Stimulated activated CD4-positive, alpha-beta T cell treated with anti-CD3 and anti-CD28 coated beads, TNF-alpha, amount 100 ng/mL, for 1 hour (primary cell): ENCODE measurements at places on chromosomes 4 and X.

DNA sequence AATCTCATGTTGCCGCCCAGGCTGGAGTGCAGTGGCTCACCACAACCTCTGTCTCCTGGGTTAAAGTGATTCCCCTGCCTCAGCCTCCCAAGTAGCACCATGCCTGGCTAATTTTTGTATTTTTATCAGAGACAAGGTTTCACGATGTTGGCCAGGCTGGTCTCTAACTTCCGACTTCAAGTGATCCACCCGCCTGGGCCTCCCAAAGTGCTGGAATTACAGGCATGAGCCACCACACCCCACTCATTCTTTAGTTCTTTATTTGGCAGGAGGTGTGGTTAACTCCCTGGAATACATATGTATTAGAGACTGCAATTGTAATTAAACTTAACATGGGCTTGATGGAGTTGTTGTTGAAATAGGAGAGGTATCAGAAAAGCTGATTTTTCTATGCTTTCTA is 1396.9 kb upstream of the IGFBP7 start:
- DNase-seq, result no peak

- DNase-seq, result no peak
Measured at GRCh38 chr4:181858741-181859140, 384.5 kb upstream of the TENM3 start.

- no peak for DNase-seq
Measured at GRCh38 chrX:104482757-104483156, 83.2 kb upstream of the IL1RAPL2 start.

GRCh38 chrX:123803331-123803983 is 56.4 kb upstream of the XIAP start:
- DNase-seq, result no peak

DNA sequence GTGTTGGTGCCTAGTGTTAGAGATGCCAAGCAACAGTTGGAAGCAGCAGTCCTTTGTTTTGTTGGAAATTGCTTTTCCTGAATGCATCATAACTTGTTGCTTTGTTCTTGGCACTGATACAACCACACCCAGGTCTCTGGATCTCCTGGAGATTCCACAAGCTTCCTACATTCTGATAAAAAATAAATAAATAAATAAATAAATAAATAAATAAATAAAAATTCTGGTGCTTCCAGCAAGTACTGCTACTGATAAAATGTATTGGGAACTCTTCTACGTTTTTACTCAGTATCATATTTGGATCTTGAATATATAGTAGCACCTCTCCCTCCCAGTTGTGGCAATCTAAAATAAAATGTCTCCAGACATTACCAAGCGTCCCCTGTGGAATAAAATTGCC is 62.7 kb upstream of the GRID2 start:
- DNase-seq, result no peak

DNA sequence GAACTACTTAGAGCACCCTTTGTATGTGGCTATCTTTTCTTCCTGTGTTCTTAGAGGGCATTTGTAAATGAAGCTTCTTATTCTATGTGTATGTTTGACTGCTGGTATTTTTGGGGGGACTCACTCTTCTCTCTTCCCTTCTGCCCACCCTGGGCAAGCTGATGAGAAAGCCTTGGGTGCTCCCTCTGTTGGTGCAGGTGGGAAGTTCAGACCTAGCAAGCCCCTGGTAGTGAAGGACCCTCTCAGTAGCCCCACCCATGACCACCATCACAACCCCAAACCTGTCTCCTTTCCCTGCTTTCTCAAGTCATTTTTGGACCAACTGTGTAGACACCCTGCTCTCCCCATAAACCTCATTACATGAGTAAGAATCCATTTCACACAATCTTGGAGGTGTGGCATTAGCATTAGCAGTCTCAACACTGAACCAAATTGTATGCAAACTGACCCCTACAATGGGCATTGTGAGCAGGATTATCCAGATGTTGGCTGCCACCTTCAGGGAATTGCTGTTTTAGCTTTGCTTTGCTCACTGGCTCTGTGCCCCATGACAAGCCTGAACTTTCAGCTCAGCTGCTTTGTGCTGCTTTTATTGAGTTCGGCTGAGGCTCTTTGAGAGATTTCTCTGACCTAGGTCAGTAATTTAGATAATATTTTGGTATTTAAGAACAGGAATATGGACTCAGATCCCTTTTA is 27.9 kb downstream of the TRIM61 start:
- DNase-seq, result no peak

DNA sequence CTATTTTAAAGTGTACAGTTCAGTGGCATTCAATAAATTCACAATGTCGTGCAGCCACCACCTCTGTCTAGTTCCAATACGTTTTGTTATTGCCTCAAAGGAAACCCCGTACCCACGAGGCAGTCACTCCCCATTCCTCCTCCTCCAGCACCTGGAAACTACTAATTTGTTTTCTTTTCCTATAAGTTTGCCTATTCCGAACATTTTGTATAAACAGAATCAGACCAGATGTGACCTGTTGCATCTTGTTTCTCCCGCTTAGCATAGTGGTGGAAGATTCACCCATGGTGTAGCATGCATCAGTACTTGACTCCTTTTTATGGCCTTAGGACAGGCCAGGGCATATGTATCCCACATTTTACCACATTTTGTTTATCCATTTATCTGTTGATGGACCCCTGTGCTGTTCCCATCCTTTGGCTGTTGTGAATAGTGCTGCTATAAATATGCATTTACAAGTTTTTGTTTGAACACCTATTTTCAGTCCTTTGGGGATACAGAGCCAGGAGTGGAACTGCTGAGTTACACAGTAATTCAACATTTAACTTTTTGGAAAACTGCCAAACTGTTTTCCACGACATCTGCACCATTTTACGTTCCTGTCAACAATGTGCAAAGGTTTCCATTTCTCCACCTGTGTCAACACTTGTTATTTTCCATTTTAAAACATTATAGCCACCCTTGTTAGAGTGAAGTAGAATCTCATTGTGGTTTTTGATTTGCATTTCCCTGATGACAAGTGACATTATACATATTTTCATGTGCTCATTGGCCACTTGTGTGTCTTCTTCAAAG is 57.8 kb upstream of the STX18 start:
- DNase-seq, result no peak

- DNase-seq, result no peak
Measured at GRCh38 chr4:31649878-31650277, 929.7 kb downstream of the PCDH7 start.

GRCh38 chrX:132266583-132267355 is 47.5 kb upstream of the RAP2C start:
- DNase-seq, result no peak

DNA sequence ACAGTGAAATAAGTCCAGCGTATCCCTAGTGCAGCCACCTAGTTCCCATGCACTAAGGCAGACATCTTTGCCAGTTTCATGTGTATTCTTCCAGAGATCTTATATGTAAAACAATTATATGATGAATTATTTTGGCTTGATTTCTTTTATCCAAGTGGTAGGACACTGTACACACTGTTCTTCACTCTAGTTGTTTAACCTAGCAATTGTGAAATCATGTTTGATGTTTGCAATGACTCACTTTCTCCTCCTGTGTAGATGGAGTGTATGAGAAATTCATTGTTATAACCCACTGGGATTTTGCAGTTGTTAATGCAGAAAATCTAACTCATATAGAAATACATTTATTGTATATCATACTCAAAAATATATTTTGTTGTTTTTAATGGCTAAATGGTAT is 17.5 kb upstream of the TBC1D1 start:
- DNase-seq, result no peak

DNA sequence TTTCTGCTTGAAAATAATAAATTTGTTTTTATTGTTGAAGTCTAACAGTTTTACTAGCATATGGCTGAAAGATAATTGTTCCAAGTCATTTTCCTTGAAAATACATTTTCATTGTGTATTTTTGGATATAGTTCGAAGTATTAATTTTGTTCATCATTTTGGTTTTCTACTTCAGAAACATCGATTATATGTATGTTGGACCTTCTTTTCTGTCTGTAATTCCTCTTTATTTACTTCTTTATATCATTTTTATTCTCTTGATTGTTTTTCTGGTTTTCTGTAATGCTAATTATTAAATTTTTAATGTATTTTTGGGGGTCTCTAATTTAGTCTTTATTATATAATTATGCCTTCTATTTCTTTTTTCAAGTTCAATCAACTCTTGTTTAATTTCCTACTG is 407.1 kb upstream of the FRG1 start:
- DNase-seq, result no peak

GRCh38 chr4:76987685-76988084 is 38.1 kb downstream of the SEPTIN11 start:
- no peak for DNase-seq

DNA sequence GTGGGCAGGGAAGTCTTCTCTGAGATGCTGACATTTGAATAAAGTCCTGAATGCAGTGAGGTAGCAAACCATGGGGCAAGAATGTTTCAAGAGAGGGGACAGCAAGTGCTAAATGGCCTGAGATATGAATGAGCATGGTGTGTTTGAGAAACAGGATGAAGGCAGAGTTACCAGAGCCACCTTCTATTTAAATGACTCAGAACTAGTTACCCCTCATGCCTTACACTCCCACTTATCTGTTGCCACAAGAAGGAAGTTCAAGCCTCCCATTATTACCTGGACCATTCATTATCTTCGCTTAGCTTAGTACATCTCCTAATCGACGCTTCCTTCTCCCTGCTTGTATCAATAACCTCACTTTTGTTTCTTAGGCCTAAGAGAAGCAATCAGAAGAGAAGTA is 67.7 kb upstream of the STARD8 start:
- DNase-seq, result no peak

GRCh38 chr4:143397335-143397734 is 60.7 kb downstream of the GAB1 start:
- DNase-seq, result no peak

- DNase-seq, result no peak
Measured at GRCh38 chr4:121411151-121411744, 30.4 kb upstream of the QRFPR start.

- DNase-seq, result no peak
Measured at GRCh38 chr4:84672177-84672576, 89.2 kb downstream of the CDS1 start.

DNA sequence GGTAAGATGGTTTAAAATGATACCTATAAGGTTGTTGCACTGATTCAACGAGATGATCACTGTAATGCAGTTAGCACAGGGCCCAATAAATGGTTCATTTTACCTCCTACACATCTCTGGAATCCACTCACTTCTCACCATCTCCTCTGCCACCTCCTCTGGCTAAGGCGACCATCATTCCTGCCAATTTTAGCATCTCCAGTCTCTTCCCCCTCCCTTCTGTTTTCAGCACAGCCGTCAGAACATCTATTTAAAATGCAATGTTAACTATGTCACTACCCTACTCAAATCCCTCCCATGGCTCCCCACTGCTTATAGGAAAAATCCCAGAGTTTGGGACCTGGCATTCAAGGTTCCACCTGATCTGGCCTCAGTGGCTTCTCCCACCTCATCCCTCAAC is 3.5 kb upstream of the SYP start:
- DNase-seq, result no peak

- DNase-seq, result no peak
Measured at GRCh38 chr4:180695851-180696250, 1547.4 kb upstream of the TENM3 start.

DNA sequence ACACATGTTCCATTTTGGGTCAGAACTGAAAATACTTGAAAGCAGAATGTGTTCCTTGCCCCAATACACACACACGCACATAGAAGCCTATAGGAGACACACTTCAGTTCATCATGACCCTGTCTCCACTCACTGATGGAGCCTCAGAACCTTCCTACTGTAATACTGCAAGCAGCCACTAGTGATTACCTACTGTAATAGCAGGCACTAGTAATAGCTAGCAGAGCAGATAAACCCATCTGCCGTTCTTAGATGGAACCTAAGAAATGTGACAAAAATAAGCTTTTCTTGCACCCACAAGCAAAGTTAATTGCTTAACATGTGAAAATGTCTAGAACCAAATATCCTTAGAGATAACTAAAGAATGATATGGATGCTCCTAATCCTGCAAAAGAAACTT is 13.6 kb downstream of the AMTN start:
- no peak for DNase-seq

DNA sequence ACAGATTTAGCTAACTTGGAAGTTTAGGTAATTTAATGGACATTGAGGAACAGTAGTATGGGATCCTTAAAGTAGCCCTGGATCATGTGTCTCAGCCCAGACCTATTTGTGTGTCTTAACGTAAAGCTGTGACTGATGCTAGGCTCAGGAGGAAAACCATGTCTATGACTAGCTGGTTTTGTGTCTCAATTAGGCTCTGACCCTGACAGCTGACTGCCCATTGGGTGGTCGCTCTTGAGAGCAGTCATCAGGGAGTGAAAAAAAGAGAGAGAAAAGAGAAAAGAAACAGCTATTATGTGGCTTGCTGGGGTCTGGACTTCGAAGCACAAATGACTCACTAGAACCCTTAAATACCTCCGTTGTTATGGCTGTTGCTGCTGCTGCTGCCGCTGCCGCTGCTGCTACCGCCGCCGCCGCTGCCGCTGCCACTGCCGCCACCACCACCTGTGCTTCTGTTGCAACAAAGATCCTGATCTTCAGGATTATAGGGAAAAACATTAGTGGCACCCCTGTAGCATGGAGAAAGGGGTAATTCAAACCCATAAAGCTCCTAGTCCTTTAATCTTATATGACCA is 70.7 kb downstream of the GSPT2 start:
- DNase-seq, result no peak

DNA sequence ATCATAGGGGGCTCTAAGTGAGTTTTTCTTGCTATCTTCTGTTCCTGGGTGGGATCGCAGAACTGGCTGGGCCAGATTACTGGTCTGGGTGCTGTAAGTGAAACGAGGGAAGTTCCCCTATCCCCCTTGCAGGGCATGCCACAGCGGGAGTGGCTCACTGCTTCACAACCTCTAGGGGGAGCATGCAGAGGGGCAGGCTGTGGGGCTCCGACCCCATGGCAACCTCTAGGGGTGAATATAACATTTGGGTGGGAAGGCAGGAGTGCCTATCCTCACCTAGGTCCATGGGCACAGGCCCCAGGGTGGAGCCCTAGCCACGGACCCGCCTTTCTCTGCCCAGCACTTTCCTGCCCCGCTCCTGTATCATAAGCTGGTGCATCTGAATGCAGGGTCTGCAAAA is 1.7 kb upstream of the RRAGB start:
- no peak for DNase-seq

DNA sequence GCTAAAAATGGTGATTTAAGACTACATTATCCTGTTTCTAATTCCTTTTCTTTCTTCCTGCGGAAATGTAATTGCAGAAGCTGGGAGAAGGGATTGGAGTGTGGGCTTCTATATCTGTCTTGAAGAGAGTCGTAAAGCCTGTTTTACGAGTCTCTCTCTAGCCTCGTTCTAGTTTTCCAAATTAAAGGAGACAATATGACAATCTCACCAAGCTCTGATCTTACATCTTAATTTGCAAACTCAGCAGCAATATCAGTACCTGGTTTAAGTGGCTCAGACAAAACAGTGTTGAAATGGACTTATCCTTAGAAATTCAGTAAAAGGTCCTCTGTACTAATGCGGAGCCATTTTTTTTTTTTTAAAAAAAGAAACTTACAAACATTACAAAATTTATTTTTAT is 349.5 kb upstream of the HAND2 start:
- DNase-seq, result no peak

DNA sequence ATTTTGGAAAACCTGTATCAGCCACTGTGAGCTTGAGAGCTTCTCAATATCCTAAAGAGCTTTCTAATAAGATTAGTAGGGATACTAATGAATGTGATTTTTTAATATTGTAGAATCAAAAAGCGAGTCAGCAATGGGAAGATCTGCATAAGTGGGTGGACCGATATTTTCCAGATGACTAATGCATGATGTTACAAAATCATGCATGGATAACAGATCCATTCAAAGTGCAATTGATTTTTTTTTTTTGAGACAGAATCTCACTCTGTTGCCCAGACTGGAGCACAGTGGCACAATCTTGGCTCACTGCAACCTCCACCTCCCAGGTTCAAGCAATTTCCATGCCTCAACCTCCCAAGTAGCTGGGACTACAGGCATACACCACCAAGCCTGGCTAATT is 7.3 kb upstream of the CLDN2 start:
- DNase-seq, result no peak
